ENCODE measurements at places on chromosomes 7 and 10.

GRCh38 chr10:100717166-100717565, 28.2 kb upstream of the PAX2 start:
- no peak for DNase-seq

GRCh38 chr10:104337985-104338735, at the start of gene ITPRIP:
TSS of gene ITPRIP (minus strand) at chr10:104338465. CDS start at chr10:104316051, 22,414 bp downstream.
- DNase-seq, result peak; percentile 23

GRCh38 chr10:80924063-80924952, 386.6 kb downstream of the SH2D4B start:
- peak; percentile 81 for DNase-seq

- DNase-seq, result no peak
These were observed 361.8 kb downstream of the GATA3 start for GRCh38 chr10:8416192-8416701.

DNA sequence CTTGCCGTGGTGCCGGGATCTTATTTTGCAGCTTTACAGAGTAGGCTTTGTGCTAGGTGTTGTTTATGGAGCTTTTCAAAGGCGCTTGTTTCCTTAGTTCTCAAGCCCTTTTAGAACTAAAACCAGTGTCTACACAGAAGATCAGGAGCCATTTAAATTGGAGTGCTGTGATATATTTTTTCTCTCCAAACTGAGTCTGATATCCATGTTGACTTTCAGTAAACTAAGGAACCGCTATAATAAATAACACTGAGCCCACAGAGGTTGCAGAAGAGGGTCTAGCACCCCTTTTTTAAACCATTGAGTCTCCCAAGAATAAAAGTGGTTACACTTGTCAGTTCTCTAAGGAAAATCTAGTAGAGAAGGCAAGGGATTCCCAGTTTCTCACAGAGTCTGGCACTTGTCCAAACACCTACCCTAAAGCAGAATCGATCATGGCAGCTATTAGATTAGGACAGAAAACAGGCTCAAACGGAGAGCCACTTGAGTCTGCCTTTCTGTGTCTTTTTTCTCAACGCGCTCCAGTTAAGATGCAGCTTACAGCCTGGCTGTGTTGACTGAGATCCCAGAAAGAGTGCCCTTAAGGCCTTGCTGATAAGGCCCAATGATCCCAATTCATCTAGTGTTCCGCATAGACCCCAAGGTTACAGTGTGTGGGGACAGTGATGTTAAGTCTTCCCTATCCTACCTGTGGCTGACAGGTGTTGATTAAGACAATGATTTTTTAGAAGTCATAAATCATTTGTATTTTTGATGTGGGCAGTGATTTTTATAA, 804 bp downstream of the TMEM106B start:
- DNase-seq, result peak; percentile 70

All from NCI-H82 (cell line).